ENCODE measurements at places on chromosomes 2 and 18.
A peak's percentile ranks its signal among the peaks of the same experiment; 100 is the strongest.

GRCh38 chr2:71659868-71660518 lies 206.6 kb downstream of the DYSF start:
- DNase-seq: no peak

DNA sequence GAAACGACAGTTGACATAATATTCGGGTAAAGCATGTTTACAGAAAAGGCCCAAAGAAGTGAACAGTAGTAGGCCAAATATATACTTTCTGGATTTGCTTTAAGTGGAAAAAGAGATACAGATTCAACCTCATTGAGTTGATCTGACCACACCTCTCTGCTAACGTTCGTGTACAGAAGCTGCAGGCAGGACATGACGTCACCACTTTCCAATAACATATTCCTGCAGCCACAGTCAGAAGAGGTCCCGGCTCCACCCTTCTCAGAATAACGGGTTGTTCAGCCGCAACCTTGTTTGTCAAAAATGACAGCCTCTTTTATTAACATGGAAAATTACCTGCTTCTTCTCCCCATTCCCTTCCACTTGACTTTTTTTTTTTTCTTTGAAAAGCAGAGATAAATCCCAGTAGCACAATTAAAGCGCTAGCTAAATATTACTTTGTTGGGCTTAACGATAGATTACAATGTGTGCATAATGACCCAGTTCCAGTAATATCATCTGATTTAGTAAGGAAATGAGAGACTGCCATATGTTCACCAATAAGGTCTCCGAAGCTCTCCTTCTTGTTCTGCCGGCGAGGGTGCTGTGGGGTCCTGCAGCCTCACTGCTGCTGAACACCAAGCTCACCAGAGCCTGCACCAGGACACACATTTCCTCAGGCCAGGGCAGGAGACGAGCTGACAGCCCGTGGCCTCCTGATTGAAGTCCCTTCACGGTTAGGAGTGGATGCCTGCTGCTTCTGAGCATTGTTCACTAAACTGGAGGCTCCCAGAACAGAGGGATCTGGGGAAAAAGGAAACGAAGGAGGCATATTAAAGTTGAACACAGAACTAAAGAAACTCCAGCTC lies 451.0 kb upstream of the SALL3 start:
- no peak for DNase-seq

GRCh38 chr2:196601430-196602306 lies 37.8 kb upstream of the CCDC150 start:
- DNase-seq: no peak

GRCh38 chr18:6294148-6294784 lies 120.4 kb downstream of the L3MBTL4 start:
- peak; percentile 3 for DNase-seq

DNA sequence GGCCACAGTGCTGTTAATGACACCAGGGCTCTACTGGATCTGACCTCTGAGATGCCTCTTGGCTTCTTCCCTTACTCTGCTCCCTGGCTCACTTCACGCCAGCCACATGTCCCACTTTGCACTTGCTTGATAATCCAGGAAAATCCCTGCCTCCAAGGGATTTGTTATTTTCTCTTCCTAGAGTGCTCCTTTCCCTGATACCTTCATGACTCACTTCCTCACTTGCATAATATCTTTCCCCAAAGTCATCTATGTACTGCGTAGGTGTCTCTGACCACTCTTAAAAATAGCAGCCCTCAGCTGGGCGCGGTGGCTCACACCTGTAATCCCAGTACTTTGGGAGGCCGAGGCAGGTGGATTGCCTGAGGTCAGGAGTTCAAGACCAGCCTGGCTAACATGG lies 572.3 kb downstream of the PLCL1 start:
- DNase-seq: no peak

- peak; percentile 43 for DNase-seq
Observed at GRCh38 chr18:23207191-23207955, 72.1 kb downstream of the CABLES1 start.

GRCh38 chr2:140108706-140109475 lies 1328.7 kb upstream of the NXPH2 start:
- DNase-seq: no peak

DNA sequence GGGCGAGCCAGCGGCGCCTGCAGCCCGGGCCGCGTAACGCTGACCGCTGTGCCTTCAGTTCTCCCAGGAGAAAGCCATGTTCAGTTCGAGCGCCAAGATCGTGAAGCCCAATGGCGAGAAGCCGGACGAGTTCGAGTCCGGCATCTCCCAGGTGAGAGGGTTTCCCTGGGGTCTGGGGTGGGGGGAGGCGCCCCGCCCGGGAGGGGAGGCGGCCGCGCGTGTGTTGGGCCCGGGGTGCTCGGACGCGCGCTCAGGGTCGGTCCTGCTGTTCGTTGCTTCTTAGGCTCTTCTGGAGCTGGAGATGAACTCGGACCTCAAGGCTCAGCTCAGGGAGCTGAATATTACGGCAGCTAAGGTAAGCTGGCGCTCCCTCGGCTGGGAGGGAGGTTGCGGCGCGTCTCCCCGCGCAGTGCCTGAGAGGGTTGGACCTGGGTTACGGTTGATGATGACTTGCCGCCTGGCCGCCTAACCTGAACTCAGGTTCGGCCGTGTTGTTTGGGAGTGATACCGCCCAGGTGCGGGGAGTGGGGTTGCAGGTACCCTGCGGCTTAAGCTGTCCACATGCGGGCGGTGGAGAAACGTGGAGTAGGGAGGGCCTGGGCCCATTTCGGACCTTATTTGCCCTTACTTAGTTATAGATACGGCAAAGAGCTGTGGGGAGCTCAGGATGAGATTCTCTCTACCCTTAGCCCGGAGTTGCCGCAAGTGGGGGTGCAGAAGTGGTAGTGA lies 638 bp downstream of the RPS7 start:
- DNase-seq: peak; percentile 39

- no peak for DNase-seq
Observed at GRCh38 chr2:153667475-153667874, 188.9 kb upstream of the RPRM start.

DNA sequence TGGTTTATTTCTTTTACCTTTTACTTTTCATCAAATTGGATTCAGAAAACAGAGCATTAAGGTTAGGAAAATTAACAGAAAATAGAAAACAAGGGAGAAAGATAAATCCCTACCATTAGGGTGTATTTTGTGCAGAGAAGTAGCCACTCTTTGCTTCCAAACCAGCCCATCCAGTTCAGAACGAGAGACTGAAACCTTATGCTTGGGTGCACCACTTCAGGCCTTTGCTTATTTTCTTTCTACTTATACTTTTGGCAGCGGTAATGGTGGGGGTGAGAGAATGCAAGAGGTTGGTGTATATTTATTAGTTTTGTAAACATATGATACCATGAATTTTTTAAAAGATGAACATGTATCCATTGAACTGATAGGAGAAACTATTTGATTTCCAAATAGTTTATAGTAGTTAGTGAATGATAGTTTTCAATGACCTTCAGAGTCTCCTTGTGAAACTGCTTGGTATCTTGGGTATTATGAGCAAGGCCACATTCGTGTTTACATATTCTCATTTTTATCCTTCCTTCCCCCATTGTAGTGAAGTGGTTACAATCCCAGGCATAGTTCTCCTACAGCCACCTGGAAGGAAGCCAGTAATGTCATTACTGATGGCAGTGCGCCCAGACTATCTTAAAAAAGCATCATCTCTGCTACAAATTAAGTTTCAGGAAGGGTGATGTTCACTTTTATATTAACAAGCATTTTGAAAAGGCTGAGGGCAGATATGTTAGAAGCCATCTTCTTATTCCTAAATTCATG lies 60.8 kb downstream of the MFSD6 start:
- DNase-seq: no peak

DNA sequence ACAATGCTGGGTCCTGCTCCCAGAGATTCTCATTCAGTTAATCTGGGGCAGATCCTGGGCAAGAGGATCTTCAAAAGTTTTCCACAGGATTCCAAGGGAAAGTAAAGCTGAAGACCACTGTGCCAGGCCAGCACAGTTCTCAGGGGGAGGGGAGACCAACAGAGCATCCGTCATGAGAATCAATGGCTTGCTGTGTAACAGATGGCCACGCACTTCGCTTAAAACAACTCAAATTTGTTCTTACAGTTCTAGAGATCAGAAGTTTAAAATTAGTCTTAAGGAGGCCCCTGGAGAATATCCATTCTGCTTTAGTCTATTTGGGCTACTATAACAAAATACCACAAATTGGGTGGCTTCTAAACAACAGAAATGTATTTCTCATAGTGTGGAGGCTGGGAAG lies 17.4 kb upstream of the SEH1L start:
- no peak for DNase-seq

- DNase-seq: no peak
Observed at GRCh38 chr2:233964581-233964980, 47.4 kb downstream of the TRPM8 start.

DNA sequence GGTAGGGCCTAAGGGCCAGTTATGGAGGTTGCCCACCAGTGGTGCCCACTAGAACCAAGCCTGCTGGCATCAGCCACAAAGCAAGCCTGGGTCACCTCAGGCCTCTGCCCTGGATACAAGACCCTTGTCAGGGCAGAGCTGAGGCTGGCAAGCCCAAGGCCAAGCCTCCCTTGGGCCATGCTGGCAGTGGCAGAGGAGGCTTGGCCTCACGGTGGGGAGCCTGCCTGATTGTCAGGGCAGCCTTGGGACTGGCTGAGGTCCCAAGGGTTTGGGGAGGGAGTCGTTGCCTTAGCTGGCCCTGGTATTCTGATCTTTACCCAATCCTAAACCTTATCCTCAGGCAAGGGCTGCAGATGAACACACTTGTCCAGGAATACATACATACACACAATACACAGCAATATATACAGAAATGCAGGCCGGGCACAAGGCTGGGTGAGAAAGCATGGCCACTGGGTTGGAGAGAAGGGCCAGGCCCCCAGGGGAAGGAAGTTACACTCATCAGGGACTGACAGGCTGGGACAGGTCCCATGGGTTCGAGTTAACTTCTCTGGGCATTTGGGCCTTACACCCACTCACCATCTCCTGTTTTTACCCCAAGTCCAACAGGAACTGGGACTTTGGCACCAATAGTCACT lies 21.0 kb downstream of the CCT7 start:
- peak; percentile 45 for DNase-seq

DNA sequence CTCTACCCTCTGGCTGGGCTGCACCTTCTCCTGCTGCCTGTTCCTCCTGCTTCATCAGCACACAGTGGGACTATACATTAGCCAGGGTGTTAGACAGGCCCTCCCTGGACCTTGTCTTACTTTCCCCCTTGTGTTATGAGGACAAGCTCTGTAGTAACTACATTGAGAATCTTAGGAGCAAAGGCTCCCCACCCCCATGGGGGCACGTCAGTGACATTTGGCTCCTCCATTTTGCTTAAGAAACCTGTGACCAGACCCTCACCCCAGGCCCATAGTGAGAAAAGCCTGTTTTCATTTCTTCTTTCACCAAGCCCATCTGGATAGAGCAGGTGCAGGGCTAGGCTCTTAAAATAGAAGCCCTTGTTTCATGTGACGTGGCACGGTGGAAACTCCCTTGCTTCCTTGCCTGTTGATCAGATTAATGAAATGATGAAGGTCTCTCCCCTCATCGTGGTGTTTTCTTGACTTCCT lies 146.7 kb downstream of the RPIA start:
- DNase-seq: no peak

GRCh38 chr2:68426848-68427579 lies 40.1 kb downstream of the FBXO48 start:
- peak; percentile 93 for DNase-seq

DNA sequence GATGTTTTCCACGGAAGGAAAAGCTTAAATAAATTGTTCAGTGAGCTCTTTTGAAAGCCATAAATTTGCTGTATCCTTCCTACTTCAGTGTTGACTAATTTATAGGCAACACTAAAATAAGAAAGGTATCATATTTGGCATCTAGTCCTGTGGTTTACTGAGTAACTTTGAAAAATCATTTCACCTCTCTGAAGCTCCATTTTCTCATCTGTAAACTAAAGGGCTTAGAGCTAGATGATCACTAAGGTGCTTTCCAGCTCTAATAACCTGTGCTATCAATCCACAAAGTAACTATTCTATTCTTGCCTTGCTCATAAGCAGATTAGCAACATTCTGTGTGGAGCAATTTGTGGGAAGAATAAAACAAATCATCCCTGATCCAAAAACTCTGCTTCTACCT lies 3.6 kb upstream of the MYOM1 start:
- DNase-seq: no peak

DNA sequence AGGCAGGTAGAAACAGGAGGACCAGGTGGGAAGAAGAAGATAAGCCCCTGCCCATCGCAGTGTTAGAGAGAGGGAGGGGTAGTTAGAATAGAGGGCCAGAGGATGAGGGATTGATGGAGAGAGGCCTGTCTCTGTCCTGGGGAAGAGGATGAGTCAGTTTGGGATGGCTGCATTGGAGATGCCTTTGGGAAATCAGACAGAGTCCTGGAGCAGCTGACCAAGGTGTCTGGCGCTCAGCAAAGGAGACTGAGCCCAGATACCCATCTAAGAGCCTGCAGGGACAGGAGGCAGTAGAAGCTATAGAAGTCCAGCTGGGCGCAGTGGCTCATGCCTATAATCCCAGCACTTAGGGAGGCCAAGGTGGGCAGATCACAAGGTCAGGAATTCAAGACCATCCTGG lies 177.8 kb upstream of the HAAO start:
- DNase-seq: no peak

DNA sequence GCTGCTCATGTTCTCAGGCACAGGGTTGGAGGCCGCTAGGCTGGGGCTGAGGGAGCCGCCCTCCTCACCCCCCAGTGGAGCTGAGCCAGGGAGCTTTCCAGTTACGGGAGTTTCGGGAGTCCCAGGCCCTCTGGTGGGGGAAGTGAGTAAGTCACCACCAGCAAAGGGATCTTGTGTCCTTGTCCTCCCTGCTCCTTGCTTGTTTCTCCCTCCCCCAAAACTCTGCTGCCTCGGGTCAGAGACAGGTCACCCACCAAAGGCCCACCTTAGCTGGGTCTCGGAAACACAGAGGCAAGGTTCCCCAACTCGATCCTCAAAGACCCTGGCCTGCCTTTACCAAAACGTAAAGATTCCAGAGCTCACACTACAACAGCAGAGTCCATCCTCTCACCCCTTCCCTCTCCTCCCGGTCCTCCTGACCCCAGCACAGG lies 60.5 kb upstream of the POMC start:
- DNase-seq: peak; percentile 71

DNA sequence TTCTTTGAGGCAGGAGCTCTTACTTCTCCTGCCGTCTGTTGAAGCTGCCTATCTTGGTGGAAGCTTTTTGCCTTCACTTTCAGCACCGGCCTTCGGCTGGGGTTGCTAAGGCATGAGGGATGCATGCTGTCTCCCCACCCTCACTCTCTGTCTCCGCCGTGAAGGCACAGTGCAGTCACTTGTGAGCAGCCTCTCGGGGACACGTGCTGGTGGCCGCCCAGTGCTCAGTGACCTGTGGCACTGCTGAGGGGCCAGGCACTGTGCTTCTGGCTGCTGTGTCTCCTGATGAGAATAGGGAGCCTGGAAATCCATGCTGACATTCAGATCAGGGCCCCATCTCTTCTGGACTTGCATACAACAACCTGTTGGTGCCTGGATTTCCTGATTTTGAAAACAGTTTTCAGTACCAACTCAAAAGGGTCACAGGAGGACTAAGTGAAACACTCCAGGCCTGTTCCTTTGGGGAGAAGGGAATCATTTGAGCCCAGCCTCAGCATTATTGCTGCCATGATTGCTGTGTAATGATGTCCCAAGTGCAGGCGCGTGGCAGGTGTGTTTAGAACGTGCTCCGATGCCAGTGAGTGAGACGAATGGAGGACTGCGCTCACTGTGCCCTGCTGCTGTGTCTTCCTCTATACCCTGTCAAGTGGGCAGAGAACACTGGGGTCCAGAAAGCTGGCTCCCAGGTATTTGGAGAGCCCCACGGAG lies 218.1 kb downstream of the SEPTIN10 start:
- DNase-seq: no peak
